ENCODE measurements at places on chromosomes 2 and 18. TPM values are rescaled to one million over a fixed set of nuclear protein-coding genes. Genes with fewer than 3 reads are reported as not detected.

Gene TDRD15
- not detected for total RNA-seq

Gene HMSD
- total RNA-seq: 1.2 TPM

Gene STEAP3
- total RNA-seq: 0.08 TPM

Gene KATNAL2
- total RNA-seq: 0.82 TPM

Gene INHBB
- not detected for total RNA-seq

Gene CCDC141
- 11.4 TPM for total RNA-seq

Gene SERPINB10
- total RNA-seq: not detected

Gene C1GALT1C1L
- total RNA-seq: not detected

Gene STAMBP
- total RNA-seq: 39.9 TPM

Gene NRBP1
- total RNA-seq: 74.8 TPM

Measured in activated naive CD4-positive, alpha-beta T cell treated with anti-CD3 and anti-CD28 coated beads, Interleukin-2, amount 10 ng/mL, durations not matched to agents 5 hours and 36 hours (primary cell).